Activated CD4-positive, alpha-beta T cell treated with anti-CD3 and anti-CD28 coated beads, Interleukin-2, Interleukin-4, amounts not matched to agents 100 ng/mL and 50 ng/mL, durations not matched to agents 16 hours and 8 hours (primary cell): ENCODE measurements at places on chromosomes 1 and 21.

GRCh38 chr1:15386164-15386749, 23.4 kb upstream of the EFHD2 start:
- no peak for DNase-seq

- no peak for DNase-seq
Observed at GRCh38 chr1:26724118-26724517, 28.3 kb downstream of the ARID1A start.

DNA sequence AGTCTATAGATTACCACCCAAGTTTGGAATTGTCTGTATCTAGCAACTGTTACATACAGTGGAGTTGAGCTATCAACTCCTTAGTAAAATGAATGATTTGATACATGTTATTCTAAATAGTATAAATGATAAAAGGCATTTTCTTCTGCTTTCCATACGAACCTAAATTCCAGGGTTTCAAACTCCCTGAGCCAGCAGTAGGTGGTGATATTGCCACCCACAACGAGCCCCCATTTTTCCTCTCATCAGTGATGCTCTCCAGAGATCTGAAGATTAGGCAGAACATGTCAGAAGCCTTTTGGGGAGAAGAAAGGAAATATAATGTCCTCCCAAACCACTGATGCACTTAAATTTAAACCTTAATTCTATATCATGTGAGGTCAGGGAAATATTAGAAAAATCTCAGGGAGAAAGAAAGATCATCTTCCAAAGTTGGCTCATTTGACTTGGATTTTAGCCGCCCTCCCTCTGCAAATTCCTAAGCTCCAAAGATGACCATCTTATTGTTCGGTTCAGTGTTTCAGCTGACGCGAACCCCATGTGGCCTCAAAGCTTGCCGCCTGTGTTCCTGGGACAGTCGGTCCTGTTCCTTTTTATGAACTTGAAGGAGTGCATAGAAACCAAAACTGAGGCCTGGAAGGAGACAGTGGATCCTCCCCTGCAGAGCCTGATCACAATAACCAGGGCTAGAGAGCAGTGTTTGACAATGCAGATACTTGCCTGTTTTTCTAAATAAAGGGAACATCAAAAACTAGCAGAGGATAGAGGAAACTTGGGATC, 2.3 kb downstream of the EVA1C start:
- no peak for DNase-seq

GRCh38 chr1:97572561-97572960, 348.3 kb downstream of the DPYD start:
- DNase-seq, result no peak

- DNase-seq, result no peak
Observed at GRCh38 chr1:110684491-110684890, 9.8 kb upstream of the KCNA3 start.

DNA sequence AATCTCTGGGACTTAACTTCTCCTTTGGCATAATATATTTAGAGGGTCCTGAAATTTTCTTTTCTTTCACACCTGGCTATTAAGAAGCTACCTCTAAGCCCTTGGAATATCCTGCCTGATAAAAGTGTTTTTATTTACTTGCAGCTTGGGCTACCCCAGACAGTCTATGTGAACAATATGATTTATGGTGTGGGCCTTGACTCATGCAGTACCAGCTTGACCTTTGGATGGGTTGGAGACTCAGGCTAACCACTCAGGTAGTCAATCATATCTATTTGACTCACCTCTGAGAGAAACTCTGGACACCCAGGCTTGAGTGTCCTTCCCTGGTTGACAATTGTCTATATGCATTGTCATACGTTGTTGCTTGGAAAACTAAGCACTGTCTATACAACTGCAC, 13.4 kb upstream of the PGBD2 start:
- no peak for DNase-seq

- no peak for DNase-seq
Observed at GRCh38 chr1:167739752-167740151, 18.0 kb downstream of the MPZL1 start.

DNA sequence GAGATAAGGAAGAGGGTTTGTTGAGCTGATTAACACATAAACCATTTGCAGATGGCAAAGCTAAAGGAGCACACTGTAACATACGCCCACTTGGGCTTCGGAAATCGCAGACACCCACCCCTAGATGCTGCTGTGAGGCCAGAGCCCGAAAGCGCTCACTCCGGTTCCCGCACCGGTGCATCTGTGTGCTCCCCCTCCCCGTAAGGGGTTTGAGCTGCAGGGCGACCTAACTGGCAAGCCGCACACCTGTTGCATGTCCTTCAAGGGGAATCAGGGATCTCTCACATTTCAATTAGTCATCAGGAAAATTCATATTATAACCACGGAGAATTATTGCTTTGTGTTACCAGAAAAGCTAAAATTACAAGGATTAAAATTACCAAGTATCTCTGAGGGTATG, 1.4 kb upstream of the CFH start:
- no peak for DNase-seq

GRCh38 chr1:26855636-26856035, 7.3 kb upstream of the SFN start:
- DNase-seq, result no peak

DNA sequence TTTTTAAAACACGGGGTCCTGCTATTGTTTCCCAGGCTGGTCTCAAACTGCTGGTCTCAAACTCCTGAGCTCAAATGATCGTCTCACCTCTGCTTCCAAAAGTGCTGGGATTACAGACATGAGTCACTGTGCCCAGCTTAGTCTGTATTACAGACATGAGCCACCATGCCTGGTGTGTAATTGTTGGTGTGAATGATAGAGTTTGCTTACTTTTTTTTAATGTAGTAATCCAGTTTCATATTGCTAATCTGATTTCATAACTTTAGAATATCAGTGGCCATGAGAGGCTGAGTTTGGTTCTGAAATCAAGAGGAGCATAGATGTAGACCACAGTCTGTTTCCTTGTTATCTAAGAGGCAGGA, 3.4 kb downstream of the EPB41 start:
- DNase-seq, result peak; percentile 28

DNA sequence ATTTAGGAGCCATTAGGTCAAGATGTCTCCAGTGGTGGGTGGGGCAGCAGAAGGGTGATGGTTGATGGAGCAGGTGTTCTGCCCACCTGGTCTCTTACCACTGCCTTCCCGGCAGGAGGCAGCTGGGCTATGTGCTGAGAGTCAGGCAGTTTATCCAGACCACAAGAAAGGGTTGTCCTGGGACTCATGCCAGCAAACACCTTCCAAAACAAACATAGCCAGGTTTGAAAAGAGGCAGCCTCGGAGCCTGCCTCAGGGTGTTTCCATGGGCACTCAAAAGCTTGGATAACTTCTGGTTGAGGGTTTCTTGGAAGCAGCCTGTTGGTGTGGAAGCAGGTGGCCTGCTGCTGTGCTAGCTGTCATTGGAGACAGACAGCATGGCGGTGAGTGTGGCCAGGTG, 187.2 kb downstream of the PCP4 start:
- DNase-seq, result no peak

DNA sequence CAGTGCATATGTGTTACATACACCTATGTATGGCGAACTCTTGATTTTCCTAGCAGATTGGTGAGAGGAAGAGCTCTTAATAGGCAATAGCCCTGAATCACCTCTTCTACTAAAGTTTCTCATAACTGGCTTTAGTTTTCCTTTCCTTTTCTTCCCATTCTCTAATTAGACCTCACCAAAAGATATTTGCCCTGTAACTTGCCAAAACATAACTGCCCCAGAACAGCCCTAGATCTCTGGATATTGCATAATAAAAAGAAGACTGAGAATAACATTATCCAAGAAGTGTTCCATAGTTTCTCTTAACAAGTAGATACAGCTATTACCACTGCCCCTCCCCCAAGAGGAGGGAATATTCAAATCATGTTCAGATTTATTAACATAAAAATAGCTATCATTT, 16.3 kb downstream of the SGIP1 start:
- no peak for DNase-seq

- DNase-seq, result no peak
Observed at GRCh38 chr1:155049651-155050559, 1.2 kb upstream of the ADAM15 start.

GRCh38 chr1:7732331-7732730, 38.8 kb upstream of the VAMP3 start:
- DNase-seq, result no peak

DNA sequence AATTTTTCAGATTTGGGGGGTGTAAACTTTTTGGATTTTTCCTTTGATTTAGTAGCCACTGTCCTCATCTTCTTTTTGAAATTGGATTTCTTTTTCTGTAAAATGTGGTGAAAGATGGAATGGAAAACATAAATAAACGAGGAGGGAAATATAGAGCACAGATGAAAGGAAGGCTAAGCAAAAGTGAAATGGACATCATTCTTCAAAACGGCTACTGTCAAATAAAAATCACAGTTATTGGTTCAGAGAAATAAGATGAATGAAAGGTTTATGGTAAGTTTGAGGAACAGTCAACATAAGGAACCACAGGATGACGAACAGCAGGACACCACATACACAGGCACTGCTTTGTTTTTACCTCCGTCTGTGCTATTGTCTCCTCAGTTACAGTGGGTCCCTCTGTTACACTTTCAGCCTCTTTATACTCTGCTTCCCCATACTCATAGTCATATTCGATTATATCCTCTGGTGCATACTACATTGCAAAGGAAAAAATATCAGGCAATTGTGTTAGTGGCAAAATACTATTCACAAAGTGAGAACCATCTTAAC, 82.4 kb downstream of the COL11A1 start:
- DNase-seq, result no peak

DNA sequence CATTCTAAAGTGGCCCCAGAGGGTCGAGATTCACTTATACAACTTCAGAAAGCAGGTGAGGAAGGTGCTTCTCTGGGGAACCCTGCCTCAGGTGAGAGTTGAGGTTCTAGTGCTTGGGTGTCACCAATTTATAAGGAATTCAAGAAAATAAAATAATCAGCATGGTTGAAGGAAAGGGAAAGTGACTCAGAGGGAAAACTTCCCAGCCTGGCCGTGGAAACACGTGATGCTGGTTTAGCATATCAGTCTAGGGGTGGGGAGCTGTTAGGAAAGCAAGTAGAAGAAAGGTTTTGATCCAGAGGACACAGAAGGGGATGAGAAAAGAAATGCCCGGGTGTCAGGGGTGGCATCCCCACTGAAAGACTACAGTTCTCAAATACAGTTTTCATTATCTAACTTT, 37.7 kb upstream of the TMEM125 start:
- DNase-seq, result no peak

- DNase-seq, result no peak
Observed at GRCh38 chr1:72662918-72663317, 380.6 kb upstream of the NEGR1 start.
